ENCODE measurements at places on chromosomes 7 and 10. TPM values are rescaled to one million over a fixed set of nuclear protein-coding genes. Genes with fewer than 3 reads are reported as not detected.

DNA sequence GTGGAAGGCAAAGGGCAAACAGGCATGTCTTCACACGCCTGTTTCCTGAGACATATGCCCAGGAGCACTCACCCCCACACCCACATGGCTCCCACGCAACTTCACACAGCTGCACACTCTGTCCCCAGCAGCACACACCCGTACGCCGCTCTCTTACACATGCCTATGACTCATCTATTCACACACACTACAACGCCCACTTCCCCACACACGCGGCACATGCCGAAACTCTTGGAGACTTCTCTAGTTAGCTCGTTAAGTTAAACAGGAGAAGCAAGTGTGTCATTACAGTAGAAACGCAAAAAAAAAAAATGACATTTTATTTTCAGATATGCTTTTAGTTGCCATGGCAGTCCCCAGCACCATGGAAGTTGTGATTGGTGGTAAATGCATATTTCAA is 6.7 kb downstream of the CALN1 start:
- peak; percentile 3 for DNase-seq
- H3K4me3 ChIP-seq = no peak overlapping the region
- H3K36me3 ChIP-seq = no peaks in the 10 kb centered on the region
- H3K27ac ChIP-seq = peak overlapping the region; percentile 6
- H3K27me3 ChIP-seq = no peaks in the 10 kb centered on the region
- no peaks in the 10 kb centered on the region for H3K4me1 ChIP-seq

- no peaks in the 10 kb centered on the region for H3K4me1 ChIP-seq
- H3K36me3 ChIP-seq = no peaks in the 10 kb centered on the region
- no peak overlapping the region for H3K4me3 ChIP-seq
- no peak overlapping the region for H3K27ac ChIP-seq
These were observed 9.5 kb upstream of the SMC3 start for GRCh38 chr10:110558041-110558440.

Gene GIMAP4
- not detected for total RNA-seq

DNA sequence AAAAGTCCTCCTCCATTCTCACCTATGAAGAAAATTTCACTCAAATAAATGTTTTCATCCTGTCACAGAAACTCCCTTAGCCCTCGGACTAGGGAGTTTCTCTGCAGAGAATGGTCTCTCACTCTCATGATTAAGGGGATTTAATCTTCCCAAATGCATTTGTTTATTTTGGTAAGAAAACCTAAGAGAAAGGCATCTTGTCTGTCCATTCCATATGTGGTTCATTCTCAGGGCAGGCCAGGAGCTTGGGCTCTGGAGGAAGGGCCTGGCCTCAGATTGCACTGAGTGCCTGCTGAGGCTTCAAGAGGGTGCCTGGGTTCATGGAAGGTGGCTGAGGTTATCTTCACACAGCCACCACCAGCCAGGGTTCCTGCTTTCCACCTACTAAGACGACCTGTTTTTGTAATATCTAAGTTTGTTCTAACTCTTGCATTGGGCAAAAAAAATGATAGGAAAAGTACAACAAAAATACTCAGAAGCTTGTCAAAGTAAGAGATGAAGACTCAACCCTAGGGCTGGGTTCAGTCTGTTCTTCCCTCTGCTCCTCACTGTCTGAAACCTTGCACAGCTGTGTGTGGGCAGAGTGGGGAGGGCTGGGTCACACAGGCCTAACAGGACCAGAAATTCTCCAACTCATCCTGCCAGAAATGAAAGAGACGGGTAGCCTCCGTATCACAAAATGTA is 186.7 kb downstream of the CXCL12 start:
- H3K27ac ChIP-seq = no peak overlapping the region
- no peaks in the 10 kb centered on the region for H3K27me3 ChIP-seq
- no peak for DNase-seq
- H3K4me3 ChIP-seq = no peak overlapping the region
- no peaks in the 10 kb centered on the region for H3K4me1 ChIP-seq

Gene APBB1IP
- 1.9 TPM for total RNA-seq

DNA sequence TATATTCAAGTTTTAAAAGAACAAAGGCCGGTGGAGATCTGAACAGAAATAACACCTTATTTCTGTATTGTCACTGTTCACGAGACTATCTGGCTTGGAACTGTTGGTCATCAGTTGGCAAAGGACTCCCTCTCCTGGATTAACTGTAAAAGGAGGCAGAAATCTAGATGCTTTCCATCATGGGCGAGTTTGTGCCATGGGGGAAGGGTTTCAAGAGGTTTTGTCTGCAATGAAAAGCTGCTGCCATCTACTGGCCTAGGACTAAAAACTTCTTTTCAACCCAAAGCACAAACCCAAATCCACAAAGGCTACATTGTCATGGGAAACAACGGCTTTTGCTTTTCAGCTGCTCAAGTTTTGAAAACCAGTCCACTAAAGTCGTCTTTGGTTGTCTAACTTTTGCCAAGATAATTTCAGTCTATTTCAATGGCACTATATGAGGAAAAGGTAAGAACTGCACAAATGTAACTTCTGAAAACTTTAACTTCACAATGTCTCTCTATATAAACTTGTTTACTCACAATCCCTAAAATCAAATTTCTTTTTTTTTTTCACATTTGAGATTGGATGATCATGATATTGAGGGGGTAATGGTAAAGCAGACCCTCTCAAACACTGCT is 196.8 kb downstream of the SKAP2 start:
- no peaks in the 10 kb centered on the region for H3K36me3 ChIP-seq
- peak; percentile 92 for DNase-seq
- H3K27ac ChIP-seq = peak overlapping the region; percentile 63
- H3K4me3 ChIP-seq = no peak overlapping the region

DNA sequence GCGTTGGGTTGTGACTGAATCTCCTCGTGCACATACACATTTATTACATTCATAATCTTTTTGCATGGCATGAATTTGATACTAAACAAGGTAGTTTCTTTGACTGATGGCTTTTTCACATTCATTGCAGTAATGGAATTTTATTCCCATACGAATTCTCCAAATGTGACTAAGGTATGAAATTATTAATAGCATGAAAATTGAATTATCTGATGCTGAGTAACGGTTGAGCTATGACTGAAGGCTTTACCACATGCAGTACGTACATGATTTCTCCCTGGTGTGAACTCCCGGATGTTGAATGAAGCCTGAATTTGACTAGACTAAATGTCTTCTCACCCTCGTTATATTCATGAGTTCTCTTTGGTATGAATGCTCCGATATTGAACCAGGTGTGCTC is 104.4 kb upstream of the C1GALT1 start:
- no peak overlapping the region for H3K4me3 ChIP-seq
- no peak for DNase-seq
- no peaks in the 10 kb centered on the region for H3K36me3 ChIP-seq
- no peaks in the 10 kb centered on the region for H3K4me1 ChIP-seq
- H3K27ac ChIP-seq = no peak overlapping the region

GRCh38 chr7:120030876-120031275 is 242.1 kb upstream of the KCND2 start:
- H3K4me1 ChIP-seq = no peaks in the 10 kb centered on the region
- H3K27me3 ChIP-seq = no peaks in the 10 kb centered on the region
- H3K27ac ChIP-seq = no peak overlapping the region
- DNase-seq = no peak
- H3K36me3 ChIP-seq = no peaks in the 10 kb centered on the region

Gene KCNH2
- total RNA-seq = 0.66 TPM

DNA sequence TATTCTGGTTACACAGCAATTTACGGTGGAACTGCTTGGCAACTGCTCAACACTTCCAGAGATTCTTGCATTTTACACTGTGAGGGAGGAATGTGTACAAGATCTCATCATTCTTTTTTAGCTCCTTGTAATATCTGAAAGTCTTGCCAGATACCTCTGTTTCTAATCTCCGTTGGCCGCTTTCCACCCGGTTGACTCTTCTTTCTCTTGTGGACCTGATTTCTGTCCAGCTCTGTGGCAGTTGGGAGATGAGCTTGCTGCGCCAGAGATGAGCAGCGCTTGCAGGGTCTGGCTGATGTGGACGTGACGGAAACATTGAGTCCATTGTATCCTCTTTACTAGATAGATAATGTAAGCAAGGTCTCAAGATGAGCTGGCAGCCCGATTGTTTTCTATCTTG is 27.6 kb downstream of the SPAG6 start:
- DNase-seq = no peak
- H3K4me3 ChIP-seq = no peak overlapping the region
- H3K27ac ChIP-seq = no peak overlapping the region
- H3K36me3 ChIP-seq = no peaks in the 10 kb centered on the region
- no peaks in the 10 kb centered on the region for H3K27me3 ChIP-seq

GRCh38 chr7:92622030-92622429 is 31.8 kb upstream of the FAM133B start:
- H3K4me1 ChIP-seq = peaks cover 36% of the 10 kb centered on the region
- H3K27me3 ChIP-seq = no peaks in the 10 kb centered on the region
- H3K4me3 ChIP-seq = no peak overlapping the region
- H3K36me3 ChIP-seq = peaks cover 14% of the 10 kb centered on the region

DNA sequence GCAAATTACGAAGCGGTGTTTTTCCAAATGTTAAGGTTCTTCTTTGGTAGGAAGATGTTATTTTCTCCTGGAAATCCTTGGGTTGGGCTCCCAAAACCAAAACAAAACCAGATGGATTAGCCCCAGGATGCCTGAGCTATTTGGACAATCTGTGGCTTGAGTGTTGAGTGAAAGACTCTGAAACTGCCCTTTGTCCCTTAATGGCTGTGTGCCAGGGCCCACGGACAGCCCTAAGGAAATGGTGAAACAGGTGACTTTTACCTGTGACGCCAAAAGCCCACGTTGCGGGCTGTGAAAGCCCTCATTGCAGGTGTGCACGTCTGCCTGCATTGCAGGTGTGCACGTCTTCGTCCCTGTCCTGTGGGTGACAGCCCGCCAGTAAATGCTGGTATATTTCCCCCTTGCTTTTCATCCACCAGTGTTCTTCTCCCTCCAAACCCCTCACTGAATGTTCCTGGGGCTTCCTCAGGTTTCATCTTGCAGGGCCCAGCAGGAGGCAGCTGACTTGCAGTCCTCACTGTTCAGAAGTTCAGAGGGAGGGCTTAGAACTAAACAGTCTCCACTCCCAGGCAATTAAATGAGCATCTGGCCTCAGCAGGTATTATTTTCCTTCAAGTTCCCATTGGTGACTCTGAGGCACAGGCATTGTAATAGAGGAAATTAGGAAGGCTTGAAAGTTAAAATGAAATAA is 10.7 kb downstream of the PFKP start:
- no peaks in the 10 kb centered on the region for H3K27me3 ChIP-seq
- peak; percentile 56 for DNase-seq
- H3K27ac ChIP-seq = peak overlapping the region; percentile 48
- H3K4me3 ChIP-seq = no peak overlapping the region
- peaks cover 63% of the 10 kb centered on the region for H3K4me1 ChIP-seq

DNA sequence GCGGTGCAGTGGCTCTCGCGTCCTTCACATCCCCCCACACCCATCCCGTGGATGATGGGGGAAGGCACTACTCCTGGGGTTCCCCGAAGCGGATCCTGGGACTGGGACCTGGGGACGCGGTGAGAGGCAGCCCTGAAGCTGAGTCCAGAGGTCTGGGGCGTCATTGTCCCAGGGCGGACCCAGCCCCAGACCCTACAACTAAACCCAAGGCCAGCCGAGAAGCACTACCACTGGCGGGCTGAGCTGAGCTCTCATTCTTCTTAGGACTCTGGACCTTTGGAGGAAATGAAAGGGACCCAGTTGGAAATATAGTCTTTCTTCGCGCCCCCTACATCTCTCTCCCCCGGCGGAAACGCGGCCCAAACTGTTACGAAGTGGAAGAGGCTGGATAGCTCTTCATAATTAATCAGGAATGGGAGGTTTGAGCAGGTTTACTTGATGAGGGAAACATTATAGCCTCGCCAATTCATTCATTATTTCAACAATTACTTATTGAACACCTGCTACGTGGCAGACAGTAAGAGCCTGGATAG is 389 bp upstream of the FBXL15 start:
- DNase-seq = no peak
- peaks cover 37% of the 10 kb centered on the region for H3K27me3 ChIP-seq

- H3K27me3 ChIP-seq = peaks cover 46% of the 10 kb centered on the region
- H3K4me3 ChIP-seq = peak overlapping the region; percentile 69
- H3K36me3 ChIP-seq = peaks cover 15% of the 10 kb centered on the region
- no peak overlapping the region for H3K27ac ChIP-seq
- DNase-seq = no peak
These were observed 1.5 kb upstream of the ANTXRL start for GRCh38 chr10:46285300-46285699.

- no peak overlapping the region for H3K4me3 ChIP-seq
- peaks cover 11% of the 10 kb centered on the region for H3K4me1 ChIP-seq
- no peaks in the 10 kb centered on the region for H3K27me3 ChIP-seq
These were observed 3.7 kb upstream of the HOXA10 start for GRCh38 chr7:27177795-27178320.

DNA sequence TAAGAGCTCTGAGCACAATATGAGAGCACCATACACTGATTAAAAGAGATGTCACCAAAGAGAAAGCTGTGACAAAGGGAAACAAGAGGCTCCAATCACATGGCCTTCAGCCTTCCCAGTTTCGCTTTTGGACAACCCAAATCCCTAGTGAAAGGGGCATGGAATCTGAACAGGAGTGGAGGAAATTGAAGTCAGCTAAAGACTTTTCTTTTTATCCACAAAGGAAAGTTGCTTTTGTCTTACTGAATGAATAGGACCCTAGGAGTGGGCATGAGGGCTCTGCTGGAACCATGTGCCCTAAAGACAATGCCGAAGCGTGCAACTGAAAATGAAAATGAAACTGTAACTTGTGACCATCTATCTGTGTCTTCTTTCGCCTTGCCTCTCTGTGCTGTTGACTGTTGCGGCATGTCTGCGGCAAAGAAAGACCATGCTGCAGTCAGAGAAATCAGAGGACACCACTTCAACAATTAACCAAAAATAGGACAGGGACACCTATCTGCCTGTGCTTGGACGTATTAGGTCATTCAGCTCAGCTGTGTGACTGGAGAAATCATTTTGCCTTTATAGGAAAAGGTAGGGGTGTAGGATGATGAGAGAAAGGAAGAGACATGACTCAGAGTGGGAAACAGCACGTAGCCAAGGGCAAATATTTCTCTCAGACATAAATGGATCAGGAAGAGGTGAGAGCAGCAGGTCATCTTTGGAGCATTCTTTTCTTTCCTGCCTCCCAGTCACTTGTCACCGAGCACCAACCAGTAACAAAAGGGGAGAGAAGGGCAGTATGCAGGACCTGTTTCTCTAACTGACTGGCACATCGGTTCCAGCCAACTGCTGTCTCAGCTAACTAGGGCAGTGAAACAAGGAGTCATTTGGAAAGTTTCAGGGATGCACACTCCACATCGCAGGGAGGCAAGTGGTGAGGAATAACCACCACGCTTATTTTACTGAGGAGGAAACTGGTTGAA is 12.3 kb downstream of the CAV2 start:
- no peak for DNase-seq
- peaks cover 6% of the 10 kb centered on the region for H3K36me3 ChIP-seq
- peak overlapping the region; percentile 71 for H3K4me3 ChIP-seq
- H3K4me1 ChIP-seq = peaks cover 38% of the 10 kb centered on the region

Gene ZNF425
- 1.5 TPM for total RNA-seq

Measured in Calu3 (cell line).